ENCODE measurements at places on chromosomes 2 and 18.

DNA sequence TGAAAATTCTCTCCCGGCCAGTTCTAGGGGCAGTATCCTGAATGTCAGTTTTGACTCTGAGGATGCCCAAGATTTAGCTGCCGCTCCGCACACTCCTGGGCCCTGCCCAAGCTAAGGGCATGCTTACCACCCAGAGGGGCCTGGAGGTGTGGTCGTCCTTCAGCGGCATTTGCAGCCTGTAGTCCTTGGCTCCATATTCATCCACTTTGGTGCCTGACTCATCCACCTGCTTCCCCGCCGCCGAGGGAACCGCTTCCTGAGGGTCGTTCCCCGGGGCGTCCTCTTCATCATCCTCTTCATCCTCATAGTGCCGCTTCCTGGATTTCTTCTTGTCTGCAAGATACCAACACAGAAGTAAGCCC is 577 bp downstream of the ERCC3 start:
- no peak for DNase-seq

GRCh38 chr2:175832866-175833265 is 169.2 kb downstream of the LNPK start:
- no peak for DNase-seq

GRCh38 chr18:11570769-11571412 is 38.5 kb upstream of the SLC35G4 start:
- DNase-seq = peak; percentile 46

GRCh38 chr2:166436189-166436588 is 57.9 kb downstream of the SCN7A start:
- no peak for DNase-seq

DNA sequence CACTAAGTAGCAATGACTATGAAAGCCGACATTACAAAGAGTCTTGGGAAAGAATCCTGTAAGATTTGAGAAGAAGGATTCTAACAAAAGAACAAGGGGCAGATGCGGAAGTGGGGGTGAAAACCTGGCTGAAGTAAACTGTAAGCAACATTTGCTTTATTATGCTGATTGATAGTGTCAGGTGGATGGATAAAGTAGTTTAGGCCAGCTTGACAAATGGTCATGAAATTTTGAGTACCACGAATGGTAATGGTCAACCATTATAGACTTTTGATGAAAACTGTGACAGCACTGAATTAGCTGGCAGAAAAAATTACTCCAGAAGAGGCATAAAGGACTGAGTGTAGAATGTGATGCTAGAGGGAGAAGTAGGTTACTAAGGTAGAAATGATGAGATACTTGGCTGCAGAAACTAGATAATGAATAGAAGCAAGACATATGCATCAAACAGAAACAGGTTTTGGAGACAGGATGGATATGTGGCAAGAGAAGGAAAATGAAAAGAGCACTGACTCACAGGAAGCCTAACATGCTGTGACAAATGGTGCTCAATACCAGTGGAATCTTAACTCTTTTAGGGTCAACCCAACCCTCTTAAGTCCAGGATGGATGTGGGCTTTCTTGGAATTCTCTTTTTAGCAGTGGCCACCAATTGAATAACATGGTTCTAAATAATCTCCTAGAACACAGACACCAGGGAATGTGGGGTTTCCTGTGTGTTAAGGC is 6.8 kb downstream of the THUMPD2 start:
- no peak for DNase-seq

Data from OCI-M1 (cell line).